ENCODE measurements at places on chromosomes 12 and 14.

- no peak for DNase-seq
These were observed 18.4 kb upstream of the PRPF39 start for GRCh38 chr14:45065540-45065939.

- DNase-seq = no peak
These were observed 114.0 kb downstream of the DICER1 start for GRCh38 chr14:95043314-95043713.

DNA sequence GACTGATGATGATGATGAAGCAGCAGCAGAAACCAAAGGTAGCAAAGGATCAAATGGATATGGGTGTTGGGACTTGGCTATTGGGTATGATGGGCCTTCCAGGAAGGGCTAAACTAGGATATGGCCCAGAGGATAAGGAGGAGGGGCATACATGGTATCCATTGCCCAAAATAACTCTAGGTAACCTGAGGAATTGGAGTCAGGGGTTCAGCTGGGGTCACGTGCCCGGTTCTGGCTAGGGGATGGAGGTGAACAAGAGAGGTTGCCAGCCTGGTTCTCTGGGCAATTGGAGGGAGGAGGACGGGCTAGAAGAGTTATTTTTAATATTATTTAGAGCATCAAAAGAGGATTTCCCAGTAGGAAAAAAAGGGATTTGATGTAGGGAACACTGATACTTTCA, 2.7 kb upstream of the ANKRD52 start:
- DNase-seq = no peak

DNA sequence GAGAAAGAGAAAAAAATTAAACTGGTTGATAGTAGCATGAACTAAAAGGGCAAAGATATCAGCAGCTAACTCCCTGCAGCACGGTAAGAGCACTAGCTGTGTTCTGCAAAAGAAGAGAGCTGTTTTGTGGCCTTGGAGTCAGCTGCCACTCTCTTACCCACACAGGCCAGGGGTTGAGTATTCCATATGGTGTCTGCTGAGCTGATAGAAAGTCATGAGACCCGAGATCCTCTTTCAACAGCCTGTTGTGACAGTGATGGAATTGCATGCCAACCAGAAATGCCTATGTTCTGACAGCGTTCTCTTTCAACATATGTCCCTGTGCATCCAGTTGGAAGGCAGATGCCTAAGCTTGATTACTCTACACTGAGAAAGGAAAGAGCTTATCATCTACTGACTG, 39.9 kb downstream of the TMTC1 start:
- peak; percentile 51 for DNase-seq

DNA sequence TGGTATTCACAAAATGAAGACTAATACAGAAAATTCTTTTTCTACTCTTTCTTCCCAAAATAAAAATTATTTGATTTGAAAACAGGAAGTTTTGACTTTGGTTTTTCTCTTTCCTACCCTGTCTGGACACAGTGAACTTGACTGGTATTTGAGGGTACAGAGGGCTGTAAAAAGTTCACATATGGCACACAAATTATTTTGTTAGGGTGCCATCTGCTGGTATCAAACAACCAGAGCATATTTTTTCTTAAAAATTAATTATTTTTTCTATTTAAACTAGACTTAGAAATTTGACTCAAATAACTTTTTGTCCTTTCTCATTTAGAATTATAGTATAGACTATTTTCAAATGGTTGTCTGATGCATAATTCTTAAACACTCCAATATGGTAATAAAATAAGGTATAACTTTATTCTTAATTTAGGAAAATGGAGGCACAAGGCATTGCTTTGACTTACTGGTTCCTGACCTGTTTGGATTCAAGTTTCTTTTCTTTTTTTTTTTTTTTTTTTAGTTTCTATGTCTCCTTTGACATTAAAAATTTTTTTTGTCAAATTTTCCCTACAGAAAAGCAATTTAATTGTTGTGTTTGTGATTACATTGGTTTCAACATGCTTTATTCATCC, 390.6 kb downstream of the PRKD1 start:
- peak; percentile 2 for DNase-seq

DNA sequence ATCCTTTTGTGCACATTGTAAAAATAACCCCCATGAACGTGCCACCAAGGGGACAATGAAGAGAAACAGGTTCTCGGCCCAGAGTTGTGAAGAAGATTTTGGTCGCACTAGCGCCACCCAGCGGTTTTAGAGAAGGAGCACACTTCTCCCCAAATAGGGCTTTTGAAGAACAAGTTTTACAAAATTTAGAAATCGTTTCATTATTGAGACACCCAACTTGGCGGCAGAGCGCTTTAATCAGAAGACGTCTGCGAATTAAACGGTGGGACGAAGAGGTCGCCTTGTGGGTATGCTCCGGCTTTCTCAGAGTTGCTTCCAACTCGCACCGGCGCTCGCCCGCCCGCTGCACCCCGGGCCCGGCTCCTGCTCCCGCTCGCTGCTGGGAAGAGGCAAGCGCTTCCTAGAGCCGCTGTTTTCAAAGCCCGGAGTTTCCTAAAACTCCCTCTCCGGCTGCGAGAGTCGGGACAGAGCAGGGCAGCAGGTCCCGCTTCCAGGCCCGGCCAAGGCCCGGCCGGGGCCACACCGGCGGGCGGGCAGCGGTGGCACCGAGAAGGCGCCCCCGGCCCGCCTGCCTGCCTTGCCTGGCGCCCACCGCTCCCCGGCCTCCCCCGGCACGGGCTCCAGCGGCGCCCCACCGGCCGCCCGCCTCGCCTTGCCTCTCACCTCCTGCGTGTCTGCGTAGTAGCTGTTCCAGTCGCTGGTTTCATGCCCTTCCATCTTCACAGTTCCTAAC, 645 bp downstream of the FOXA1 start:
- peak; percentile 62 for DNase-seq

DNA sequence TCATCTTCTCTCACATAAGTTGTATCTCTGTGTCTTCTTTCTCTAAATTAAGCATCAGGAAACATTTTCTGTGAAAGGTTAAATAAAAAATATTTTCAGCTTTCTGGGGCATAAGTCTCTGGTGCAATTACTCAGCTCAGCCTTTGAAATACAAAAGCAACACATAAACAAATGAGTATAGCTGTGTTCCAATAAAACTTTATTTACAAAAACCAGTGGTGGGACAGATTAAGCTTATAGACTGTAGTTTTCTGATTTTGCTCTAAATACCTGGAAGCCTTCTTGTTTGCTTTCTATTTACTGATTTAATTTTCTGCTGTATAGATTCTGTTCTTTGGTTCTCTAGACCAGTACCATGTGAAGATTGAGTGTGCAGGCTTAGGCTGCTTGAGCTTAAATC, 655.1 kb downstream of the VRK1 start:
- no peak for DNase-seq

GRCh38 chr14:96027431-96028355, 11.5 kb upstream of the C14orf132 start:
- DNase-seq = no peak

DNA sequence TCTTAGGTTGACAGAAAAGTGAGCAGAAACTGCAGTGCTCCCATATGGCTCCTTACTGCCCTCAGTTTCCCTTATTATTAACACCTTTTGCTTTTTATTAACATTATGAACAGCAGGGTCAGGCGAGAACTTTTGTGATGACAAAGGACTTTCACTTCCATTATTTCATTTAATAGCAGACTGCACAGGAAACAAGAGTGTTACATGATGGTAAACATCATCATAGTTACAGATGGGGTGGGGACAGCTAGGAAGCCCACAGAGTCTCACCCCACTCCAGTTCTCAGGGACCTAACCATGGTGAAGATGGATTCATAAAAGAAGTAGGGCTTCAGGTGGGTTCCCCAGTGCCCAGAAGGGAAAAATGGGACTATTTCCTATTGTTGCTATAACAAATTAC, 110.1 kb upstream of the PELI2 start:
- no peak for DNase-seq

- DNase-seq = no peak
These were observed 54.2 kb upstream of the PTHLH start for GRCh38 chr12:28026701-28027100.

DNA sequence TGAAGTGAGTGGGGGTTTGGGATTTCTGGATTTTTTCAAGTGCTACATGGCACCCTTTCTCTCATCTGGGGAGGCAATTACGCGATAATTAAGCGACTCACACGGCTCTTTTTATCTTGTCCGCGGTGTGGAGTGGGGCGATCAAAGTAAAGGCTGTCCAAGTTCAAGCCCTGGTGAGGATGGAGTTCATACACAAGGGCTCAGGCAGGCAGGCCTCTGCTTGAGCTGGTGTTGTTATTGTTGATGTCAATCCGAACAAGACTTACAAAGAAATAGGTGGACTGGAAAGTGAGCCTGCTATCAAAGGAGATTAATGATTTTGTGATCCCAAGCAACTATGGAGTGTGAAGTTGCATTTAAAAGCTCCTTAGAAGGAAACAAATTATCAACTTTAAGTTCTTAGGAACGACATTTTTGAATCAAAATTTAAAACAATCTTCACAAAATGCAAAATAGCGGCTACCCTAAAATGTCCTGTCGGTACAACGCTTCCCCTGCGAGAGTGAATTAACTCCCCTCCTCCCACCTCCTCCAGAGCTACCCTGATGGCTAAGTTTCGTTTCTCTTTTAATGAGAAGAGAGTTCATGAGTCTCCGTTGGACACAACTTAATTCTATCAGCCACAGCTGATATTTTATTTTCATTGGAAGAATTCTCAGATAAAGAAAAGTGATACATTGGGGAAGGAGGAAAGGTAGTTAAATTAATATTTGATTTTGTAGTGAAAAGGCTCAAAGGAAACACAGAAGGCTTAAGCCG, 5.9 kb downstream of the FOXA1 start:
- DNase-seq = no peak

DNA sequence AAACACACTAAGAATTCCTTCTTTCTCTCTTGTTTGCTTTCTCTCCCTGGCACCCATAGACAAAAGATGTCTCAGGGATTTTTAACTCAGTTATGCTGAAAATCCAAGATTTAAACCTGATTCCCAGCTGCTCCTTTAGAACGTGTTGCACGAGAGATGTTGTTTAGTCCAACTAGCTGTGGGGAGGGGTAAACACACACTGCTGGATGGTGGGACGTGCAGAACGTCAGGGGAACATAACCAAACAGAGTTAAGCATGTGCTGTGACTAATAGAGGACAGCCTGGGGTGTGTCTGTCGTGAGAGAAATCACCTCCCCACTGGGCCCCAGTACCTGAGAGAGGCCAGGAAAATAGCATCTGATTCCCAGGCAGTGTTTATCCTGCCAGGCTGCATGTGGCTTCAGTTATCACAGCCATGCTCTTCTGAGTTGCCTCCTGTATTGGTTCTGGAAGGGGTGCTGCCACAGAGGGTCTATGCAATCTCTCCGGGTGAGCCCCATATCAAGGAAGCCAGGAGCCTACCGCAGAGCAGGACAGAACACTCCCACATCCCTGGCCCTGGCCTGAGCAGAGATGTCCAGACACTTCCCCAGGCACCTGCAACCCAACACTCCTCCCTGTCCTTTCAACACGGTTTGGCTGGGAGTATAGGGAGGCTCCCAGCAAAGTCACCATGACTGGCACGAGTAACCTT, 112.7 kb upstream of the EGLN3 start:
- no peak for DNase-seq

GRCh38 chr14:22896760-22897159, 13.7 kb downstream of the REM2 start:
- no peak for DNase-seq

DNA sequence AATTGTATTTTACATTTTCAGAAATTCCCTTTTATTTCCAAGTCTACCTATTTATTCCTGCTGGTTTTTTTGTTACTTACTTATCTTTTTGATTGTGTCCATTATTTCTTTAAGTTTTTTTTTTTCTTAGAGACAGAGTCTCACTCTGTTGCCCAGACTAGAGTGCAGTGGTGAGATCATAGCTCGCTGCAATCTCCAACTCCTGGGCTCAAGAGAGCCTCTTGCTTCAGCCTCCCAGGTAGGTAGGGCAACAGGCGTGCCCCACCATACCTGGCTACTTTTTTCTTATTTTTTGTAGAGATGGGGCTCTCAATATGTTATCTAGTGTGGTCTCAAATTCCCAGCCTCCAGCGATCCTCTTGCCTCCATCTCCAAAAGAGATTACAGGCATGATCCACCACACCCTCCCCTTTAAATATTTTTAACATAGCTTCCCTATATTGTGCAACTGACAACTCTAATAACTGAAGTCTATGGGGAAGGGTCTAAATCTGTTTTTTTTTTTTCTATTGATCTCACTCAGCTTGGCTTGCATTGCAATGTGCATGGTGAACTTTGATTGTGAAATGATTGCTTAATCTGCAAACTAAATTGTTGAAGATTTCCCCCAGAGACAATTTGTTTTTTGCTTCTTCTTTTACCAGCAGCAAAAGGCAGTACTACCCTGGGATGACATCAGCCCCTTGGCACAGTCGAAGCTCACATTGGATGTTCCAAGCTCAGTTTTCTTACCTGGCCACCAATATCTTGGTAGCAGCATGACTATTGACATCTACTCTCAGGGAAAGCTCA, 25.7 kb upstream of the COCH start:
- no peak for DNase-seq

DNA sequence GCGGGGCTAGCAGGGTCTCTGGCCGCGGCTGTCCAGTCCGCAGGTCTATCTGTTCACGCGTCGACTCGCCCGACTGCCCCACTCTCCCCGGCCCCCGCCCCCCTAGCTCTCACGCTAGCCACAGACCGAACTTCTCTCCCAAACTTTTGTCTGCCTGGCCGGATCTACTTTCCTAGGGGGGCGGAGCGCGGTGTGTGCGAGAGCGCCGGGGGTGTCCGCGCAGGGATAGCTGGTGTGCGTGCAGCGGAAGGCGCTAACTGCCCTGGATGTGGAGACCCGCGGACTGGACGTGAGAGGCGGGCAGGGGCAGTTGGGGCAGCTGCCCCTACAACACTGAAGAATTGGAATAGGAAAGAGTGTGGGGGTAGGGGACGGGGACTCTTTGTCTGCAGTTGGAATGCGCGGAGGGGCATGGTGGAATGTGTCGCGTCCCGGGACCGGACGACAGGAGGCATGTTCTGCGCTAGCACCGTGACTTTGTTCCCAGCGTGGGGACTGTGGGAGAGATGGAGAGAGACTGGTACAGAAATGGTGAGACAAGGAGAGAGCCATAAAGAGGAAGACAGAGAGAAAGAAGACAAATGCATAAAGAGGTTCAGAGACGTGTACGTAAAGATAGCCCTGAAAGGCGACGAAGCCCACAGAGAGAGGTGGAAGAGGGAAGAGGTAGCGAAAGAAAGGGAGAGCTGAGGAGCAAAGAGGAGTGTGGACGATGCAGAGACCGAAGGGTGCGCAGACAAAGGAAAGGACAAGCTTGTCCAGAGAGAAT, at the start of gene AJUBA:
TSS of gene AJUBA (minus strand) at position 75 of the 769 bp plus-strand sequence. CDS start 285 bp downstream, outside the sequence.
- DNase-seq = no peak

- DNase-seq = no peak
These were observed 37.2 kb downstream of the TMTC2 start for GRCh38 chr12:82723891-82724290.

- DNase-seq = no peak
These were observed 69.6 kb downstream of the NT5DC3 start for GRCh38 chr12:103771466-103771865.

- DNase-seq = no peak
These were observed 20.2 kb downstream of the TMX1 start for GRCh38 chr14:51260225-51260624.

GRCh38 chr12:10018386-10018785, 8.0 kb downstream of the CLEC12B start:
- DNase-seq = no peak

DNA sequence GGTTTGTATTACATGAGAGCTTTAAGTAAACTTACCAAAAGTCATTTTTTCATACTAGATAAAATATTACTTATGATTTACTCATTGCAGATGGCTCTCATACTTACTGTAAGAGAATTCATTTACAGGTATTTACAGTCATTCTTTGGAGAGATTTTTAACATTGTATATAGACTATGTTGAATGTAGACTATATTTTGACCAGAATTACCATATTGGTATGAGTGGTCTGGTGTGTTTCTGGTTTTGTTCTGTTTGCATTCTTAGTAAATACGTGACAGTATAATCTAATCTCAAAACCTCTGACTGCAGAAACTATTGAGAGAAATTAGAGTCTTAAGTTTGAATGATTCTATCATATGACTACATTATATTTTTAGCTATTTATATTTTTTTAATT, 91.1 kb downstream of the USP15 start:
- no peak for DNase-seq
